ENCODE measurements at places on chromosomes 5 and 9.
A peak's percentile ranks its signal among the peaks of the same experiment; 100 is the strongest.

DNA sequence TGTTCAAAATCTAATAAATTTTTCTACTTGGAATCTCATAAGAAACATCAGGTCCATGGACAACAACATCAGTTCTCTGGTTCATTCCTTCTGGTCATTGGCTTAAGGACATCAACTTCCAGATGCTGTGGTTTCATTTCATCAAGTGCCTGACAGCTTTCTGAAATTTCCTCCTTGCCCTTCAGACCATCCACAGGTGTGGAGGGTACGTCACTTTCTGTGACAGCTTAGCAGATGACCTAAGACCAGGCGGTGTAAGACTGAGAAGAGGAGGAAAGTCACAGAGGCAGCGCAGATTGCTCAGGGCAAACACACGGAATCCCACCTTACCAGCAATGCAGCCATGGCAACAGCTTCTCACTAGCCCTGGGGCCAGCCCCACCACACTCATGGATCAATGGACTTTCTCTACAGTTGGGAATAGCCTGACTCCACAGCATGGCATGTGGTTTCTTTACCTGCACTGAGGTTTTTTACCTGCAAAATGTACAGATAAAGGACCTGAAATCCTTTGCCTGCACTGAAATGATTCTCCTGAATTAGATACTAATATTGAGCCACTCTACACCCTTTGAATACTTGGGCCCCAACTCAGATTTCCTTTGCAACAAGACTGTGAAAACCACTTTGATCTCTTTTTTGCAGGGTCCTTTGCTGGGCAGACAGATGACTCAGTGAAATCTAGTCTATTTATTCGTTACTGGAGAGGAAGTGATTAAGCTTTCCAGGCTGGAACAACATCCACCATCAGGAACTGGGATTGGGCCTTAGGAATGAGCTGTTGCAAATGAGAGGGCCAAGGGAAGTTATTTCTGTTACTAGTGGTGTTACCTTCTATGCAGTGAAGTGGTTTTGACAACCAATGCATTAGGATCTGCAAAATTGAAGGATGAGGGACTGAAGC is 26.9 kb downstream of the TICAM2 start:
- DNase-seq = no peak
- H3K4me1 ChIP-seq = peaks cover 25% of the 10 kb centered on the region
- H3K36me3 ChIP-seq = no peaks in the 10 kb centered on the region
- no peaks in the 10 kb centered on the region for H3K27me3 ChIP-seq
- H3K4me3 ChIP-seq = no peak overlapping the region

GRCh38 chr9:133932181-133932580 is 59.9 kb downstream of the VAV2 start:
- DNase-seq = no peak
- no peaks in the 10 kb centered on the region for H3K4me1 ChIP-seq
- H3K36me3 ChIP-seq = no peaks in the 10 kb centered on the region
- no peak overlapping the region for H3K27ac ChIP-seq

- H3K4me1 ChIP-seq = peaks cover 8% of the 10 kb centered on the region
- H3K4me3 ChIP-seq = no peak overlapping the region
- no peaks in the 10 kb centered on the region for H3K27me3 ChIP-seq
- no peaks in the 10 kb centered on the region for H3K36me3 ChIP-seq
- DNase-seq = no peak
- H3K27ac ChIP-seq = no peak overlapping the region
Observed at GRCh38 chr9:114852050-114852594, 46.3 kb upstream of the TNFSF15 start.

- H3K4me3 ChIP-seq = no peak overlapping the region
- no peaks in the 10 kb centered on the region for H3K4me1 ChIP-seq
- DNase-seq = no peak
- no peaks in the 10 kb centered on the region for H3K36me3 ChIP-seq
- no peak overlapping the region for H3K27ac ChIP-seq
Observed at GRCh38 chr9:133693116-133693515, 45.0 kb downstream of the SARDH start.

GRCh38 chr5:55577353-55578060 is 42.7 kb upstream of the PLPP1 start:
- no peak for DNase-seq
- H3K27ac ChIP-seq = no peak overlapping the region
- H3K4me3 ChIP-seq = no peak overlapping the region

DNA sequence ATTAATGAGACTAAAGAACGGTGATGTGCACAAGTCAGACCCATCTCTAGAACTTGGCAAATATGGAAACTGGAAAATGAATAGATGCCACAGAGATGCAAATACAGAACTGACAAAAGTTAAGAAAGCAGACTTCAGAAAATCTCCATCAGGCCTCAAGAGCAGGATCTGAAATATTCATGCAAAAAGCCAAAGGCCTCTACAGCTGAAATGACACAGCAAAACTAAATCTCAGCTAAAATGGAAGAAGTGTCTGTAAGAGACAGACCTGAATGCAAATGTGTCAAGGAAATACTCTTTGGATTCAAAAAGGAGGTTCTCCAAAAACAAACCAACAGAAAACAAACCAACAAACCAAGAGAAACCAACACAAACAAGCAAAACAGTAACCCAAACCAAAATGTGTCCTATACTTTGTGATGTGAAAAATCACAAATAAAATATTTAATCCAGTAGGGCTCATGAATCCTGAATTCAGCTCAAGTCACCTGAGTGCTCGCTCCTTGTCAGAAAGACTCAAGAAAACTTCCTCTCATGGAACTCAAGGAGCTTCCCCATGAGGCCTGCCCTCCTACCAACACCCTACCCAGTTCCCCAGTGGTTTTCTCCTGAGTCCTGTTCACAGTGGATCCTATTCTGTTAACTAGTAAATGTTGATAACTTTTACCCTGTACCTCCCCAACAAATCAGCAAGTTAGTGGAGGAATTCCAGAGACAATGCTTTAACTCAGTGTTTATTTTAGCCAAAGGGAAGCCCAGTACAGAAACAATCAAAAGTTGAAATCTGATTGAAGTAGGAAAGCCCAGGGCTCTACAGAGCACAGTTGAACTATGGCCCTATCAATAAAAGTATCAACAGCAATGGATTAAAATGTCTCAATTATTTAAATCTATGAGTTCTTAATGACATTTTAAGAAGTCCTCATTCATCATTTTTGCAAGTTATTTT is 14.6 kb downstream of the MRPS27 start:
- H3K27ac ChIP-seq = peak overlapping the region; percentile 93
- peaks cover 17% of the 10 kb centered on the region for H3K36me3 ChIP-seq
- H3K4me3 ChIP-seq = peak overlapping the region; percentile 30
- peak; percentile 87 for DNase-seq
- H3K27me3 ChIP-seq = no peaks in the 10 kb centered on the region

- DNase-seq = no peak
- H3K27me3 ChIP-seq = no peaks in the 10 kb centered on the region
- H3K4me1 ChIP-seq = no peaks in the 10 kb centered on the region
- no peak overlapping the region for H3K4me3 ChIP-seq
- H3K36me3 ChIP-seq = no peaks in the 10 kb centered on the region
- H3K27ac ChIP-seq = no peak overlapping the region
Observed at GRCh38 chr9:68522954-68523353, 17.7 kb downstream of the TMEM252 start.

- H3K27me3 ChIP-seq = no peaks in the 10 kb centered on the region
- DNase-seq = no peak
- H3K4me3 ChIP-seq = no peak overlapping the region
- H3K4me1 ChIP-seq = no peaks in the 10 kb centered on the region
- H3K36me3 ChIP-seq = no peaks in the 10 kb centered on the region
Observed at GRCh38 chr9:114070188-114071103, 7.7 kb downstream of the AMBP start.

DNA sequence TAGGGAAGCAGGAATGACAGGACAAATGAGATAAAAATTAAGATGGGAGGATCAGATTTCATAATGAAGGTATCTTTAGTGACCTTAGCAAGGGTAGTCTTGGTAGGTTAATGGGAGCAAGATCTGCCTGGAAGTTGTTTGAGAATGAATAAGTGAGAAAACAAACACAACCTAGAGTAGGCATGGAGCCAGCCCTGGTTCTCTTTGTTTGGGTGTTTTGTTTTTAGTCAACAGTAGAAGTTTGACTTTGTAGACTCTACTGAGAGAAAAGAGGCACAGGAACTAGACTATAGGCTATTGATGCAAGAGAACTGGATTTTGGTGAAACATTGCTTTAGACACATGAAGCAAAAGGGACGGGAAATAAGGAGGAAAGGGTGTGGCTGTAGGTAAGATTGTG is 40.3 kb downstream of the KCNN2 start:
- H3K4me3 ChIP-seq = no peak overlapping the region
- no peak overlapping the region for H3K27ac ChIP-seq
- no peak for DNase-seq
- no peaks in the 10 kb centered on the region for H3K36me3 ChIP-seq
- no peaks in the 10 kb centered on the region for H3K27me3 ChIP-seq

- H3K27ac ChIP-seq = no peak within 1 kb of the TSS
- H3K4me3 ChIP-seq = no peak within 1 kb of the TSS
Observed at GRCh38 chr5:90558344-90559192, at the start of gene ADGRV1. Gene ADGRV1 (plus strand): TSS chr5:90558797. CDS start chr5:90558896, 99 bp downstream.

- no peak overlapping the region for H3K27ac ChIP-seq
- H3K27me3 ChIP-seq = no peaks in the 10 kb centered on the region
- no peaks in the 10 kb centered on the region for H3K36me3 ChIP-seq
- no peak overlapping the region for H3K4me3 ChIP-seq
- peaks cover 5% of the 10 kb centered on the region for H3K4me1 ChIP-seq
Observed at GRCh38 chr9:76451234-76451633, 7.7 kb upstream of the GCNT1 start.

DNA sequence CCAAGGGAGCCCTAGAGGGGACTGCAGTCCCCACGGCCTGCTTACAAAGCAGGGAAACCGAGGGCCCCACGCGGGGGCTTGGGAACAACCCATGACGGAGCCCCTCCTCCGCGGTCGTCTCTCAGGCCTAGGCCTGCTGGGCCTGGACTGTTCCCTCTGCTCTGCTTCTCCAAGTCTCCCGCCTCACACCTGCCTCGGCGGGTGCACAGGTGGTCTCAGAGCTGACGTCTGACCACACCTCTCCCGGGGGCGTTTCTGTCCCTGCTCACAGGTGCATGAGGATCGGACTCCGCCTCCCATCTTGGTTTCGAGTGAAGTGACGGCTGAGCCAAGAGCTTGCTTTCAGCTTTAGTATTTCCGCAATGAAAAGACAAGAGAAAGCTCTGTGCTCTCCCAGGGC is 72.1 kb downstream of the MRPL36 start:
- no peak overlapping the region for H3K4me3 ChIP-seq
- no peaks in the 10 kb centered on the region for H3K36me3 ChIP-seq
- H3K27me3 ChIP-seq = no peaks in the 10 kb centered on the region
- DNase-seq = no peak
- H3K4me1 ChIP-seq = no peaks in the 10 kb centered on the region
- no peak overlapping the region for H3K27ac ChIP-seq

DNA sequence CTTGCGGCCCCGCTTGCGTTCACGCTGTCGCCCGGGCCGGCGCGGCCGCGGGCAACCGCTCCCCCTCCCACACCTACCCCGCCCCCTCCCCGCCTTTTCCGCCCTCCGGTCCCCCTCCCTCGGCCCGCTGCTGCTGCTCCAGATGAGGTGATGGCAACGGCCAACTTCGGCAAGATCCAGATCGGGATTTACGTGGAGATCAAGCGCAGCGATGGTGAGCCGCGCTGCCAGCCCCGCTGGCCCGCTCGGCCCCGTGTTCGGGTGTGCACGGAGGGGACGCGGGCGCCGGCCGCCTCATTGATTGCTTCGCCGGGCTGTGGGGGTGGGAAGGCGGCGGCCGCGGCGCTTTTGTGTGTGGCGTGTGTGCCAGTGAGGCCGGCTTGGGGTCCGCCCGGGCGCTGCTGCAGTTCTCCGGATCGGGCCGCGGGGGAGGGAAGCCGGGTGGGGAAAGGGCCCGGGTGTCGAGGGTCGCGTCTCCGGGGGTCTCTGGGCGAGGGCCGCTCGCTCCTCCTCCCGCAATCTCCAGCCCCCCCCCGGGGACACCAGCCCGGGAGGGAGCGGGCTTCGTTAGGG is 403 bp downstream of the KIF2A start:
- peak overlapping the region; percentile 98 for H3K4me3 ChIP-seq
- H3K4me1 ChIP-seq = peaks cover 43% of the 10 kb centered on the region
- peak overlapping the region; percentile 84 for H3K27ac ChIP-seq
- peaks cover 17% of the 10 kb centered on the region for H3K36me3 ChIP-seq

GRCh38 chr9:115164511-115164974 is 46.6 kb upstream of the TNC start:
- no peaks in the 10 kb centered on the region for H3K36me3 ChIP-seq
- H3K27ac ChIP-seq = no peak overlapping the region

GRCh38 chr5:128111818-128112448 is 28.4 kb downstream of the SLC12A2 start:
- H3K27ac ChIP-seq = no peak overlapping the region
- peaks cover 6% of the 10 kb centered on the region for H3K4me1 ChIP-seq
- no peaks in the 10 kb centered on the region for H3K27me3 ChIP-seq
- H3K36me3 ChIP-seq = peaks cover 90% of the 10 kb centered on the region
- H3K4me3 ChIP-seq = no peak overlapping the region

GRCh38 chr9:37290940-37291485 is 131.5 kb upstream of the GRHPR start:
- peak overlapping the region; percentile 98 for H3K27ac ChIP-seq
- no peak overlapping the region for H3K4me3 ChIP-seq
- no peaks in the 10 kb centered on the region for H3K27me3 ChIP-seq

DNA sequence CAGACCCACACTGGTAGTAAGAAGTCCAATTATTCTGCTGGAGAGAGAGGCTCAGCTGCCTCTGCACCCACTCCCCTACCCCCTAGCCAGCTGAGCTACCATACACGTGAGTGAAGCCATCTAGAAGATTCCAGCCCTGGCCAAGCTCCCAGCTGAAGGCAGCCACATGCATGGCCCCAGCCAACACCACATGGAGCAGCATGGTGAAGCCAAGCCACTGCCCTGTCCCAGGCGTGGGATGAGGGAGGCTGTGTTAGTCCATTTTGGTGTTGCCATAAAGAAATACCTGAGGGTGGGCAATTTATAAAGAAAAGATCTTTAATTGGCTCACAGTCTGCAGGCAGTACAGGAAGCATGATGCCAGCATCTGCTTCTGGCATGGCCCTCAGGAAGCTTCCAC is 20.0 kb upstream of the VDAC1 start:
- no peaks in the 10 kb centered on the region for H3K36me3 ChIP-seq
- no peak overlapping the region for H3K27ac ChIP-seq
- H3K4me3 ChIP-seq = no peak overlapping the region
- H3K27me3 ChIP-seq = no peaks in the 10 kb centered on the region

DNA sequence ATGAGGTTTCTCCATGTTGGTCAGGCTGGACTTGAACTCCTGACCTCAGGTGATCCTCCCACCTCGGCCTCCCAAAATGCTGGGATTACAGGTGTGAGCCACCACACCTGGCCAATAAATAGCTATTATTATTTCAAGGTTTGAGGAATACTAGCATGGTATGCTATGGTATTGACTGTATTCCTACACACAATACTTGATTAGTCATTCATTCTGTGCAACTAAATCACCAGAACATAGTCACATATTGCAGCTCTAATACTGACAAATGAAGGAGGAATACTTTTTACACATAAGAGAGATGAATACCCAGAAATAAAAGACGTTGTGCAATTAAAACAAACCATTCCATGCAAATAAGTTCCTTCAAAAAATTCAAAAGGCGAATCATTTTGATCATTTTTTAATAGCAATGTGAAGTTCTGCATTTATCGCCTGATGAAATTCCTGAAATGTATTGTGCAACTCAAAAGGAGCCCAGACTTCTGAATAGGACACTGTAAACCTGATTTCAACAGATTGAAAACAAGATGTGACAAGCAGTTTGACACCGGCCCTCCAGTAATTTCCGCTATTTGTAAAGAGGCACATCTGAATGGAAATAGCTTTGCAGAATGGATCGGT is 687.4 kb upstream of the SEMA6A start:
- H3K4me1 ChIP-seq = no peaks in the 10 kb centered on the region
- no peak overlapping the region for H3K4me3 ChIP-seq
- H3K36me3 ChIP-seq = no peaks in the 10 kb centered on the region

Data from Karpas-422 (cell line).